Stimulated activated CD8-positive, alpha-beta memory T cell treated with anti-CD3 and anti-CD28 coated beads, Interleukin-7, amount 100 ng/mL, for 1 hour (primary cell): ENCODE measurements at places on chromosomes 1 and 21.

DNA sequence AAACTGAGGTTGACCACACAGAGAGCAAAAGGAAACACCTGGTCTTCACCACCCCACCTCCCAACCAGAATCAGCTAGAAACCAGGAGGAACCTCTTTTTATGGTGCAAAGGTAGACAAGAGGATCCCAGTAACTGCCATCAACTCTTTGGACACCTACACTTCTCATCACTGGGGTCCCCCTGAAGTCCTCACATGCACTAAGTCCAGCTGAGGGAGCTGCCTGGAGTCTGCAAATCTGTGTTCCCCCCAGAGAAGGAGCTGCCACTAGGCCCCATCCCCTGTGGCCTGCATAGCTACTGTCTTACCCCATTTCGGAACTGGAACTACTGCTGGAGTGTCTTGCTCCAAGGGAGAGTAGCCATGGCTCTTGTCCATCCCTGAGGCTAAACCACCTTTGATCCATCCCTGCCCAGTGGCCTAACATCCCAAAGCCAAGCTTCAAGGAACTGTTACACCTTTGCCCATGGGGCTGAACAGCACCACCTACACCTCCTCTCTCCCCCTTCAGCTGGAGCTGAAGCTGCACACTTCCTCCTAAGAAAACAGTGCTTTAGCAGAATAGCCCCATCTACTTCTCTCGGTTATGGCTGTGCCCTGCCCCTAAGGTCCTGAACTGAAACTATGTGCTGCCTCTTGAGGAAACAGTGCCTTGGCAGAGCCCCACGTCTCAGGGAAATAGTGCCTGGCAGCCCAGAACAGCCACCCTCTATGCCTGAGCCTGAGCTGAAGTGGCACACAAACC is 85.4 kb upstream of the CD53 start:
- no peak for DNase-seq

- no peak for DNase-seq
Measured at GRCh38 chr1:60279798-60280197, 206.2 kb upstream of the C1orf87 start.

GRCh38 chr1:26389604-26390247 is 17.2 kb upstream of the ZNF683 start:
- no peak for DNase-seq

DNA sequence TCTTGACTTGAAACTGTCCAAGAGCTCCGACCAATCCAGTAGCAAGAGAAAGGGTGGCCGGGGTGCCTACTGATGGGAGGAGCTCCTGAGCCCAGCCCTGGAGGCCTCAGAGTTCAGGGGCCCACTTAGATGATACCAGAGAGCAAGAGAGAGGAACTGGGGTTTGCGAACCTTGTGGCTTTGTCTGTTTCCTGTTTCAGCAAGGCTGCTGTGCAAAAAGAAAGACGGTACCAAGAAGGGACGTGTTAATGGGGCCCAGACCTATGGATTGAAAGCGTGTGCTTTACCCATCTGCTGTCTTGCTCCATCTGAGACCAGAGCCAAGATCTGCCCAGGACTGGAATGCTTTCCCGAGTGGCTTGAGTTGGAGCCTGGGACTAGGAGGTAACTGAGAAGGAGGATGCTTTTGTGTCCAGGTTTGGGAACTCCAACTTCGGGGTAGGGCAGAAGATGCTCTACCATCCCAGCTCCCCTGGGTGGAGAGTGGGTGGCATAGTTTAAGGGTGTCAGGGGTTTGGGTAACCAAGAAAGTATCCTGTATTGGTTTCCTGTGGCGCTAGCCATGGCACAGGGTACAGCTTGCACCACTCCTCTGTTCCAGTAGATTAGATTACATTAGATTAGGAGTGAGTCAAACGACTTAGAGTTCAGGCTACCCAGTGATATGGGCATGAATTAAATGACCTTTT is at the start of gene TRAF3IP3:
TSS of gene TRAF3IP3 (plus strand) at position 128 of the 689 bp plus-strand sequence. CDS start 3,987 bp downstream, outside the sequence.
- peak; percentile 34 for DNase-seq

GRCh38 chr1:180975551-180975950 is 47.1 kb downstream of the STX6 start:
- no peak for DNase-seq

DNA sequence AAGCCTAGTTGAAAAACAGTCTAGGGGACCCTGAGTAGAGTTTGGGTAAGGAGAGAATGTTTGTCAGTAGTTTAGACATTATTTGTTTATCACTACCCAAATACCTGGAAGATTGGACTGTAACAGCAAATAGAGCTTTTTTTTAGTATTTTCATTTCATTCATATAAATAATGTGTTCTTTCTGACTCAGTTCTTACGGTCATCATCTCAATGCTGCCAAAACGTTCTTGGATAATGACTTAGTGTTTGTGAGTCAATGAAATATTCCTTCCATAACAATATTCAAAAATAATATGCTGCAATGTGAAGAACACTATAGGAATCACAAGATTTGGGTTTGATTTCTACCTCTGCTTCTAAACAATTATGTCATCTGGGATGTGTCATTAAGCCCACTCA is 400.0 kb upstream of the PKN2 start:
- no peak for DNase-seq

DNA sequence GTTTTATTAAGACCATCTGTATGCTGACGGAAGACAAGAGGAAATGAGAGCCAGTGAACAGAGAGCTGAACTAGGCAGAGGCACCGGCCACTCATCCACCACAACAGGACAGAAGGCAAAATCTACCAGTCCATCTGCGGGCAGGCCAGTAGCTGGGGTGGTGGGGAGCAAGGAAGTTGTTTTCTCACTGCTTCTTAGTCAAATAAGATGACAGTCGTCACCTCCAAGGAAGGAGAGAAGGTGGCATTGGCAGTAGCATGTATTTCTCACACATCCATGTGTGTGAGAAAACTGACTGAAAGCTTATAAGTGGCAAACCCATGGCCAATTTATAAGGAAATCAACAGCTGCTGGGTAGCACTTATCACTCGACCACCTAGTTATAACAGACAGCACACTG is 8.2 kb downstream of the TTC13 start:
- DNase-seq: no peak

GRCh38 chr1:10407201-10407600 is 8.3 kb downstream of the PGD start:
- DNase-seq: no peak

- DNase-seq: no peak
Measured at GRCh38 chr1:31831397-31832378, 15.9 kb upstream of the SPOCD1 start.

GRCh38 chr1:184417916-184418315 is 31.1 kb downstream of the C1orf21 start:
- DNase-seq: no peak

GRCh38 chr1:174190691-174191199 is 31.4 kb downstream of the RABGAP1L start:
- DNase-seq: no peak

- DNase-seq: no peak
Measured at GRCh38 chr1:32539584-32540571, 651 bp downstream of the ZBTB8A start.

GRCh38 chr1:116934586-116935207 is 25.0 kb downstream of the PTGFRN start:
- no peak for DNase-seq

DNA sequence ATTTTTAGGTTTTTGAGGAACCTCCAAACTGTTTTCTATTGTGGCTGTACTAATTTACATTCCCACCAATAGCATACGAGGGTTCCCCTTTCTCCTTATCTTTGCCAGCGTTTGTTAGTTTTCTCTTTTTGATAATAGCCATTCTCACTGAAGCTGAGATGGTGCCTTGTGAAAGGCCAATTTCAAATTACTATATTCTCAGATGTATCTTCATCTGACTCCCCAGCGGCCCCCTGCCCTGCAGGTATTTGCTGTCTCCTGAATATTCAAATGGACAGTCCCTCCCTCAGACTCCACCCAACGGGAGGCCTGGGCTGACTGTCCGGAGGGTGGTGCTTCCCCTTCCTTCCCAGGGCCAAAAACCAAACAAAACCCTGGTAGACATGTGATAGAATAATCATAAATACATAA is 33.5 kb upstream of the TARBP1 start:
- no peak for DNase-seq

GRCh38 chr1:166838766-166839599 is at the start of gene POGK:
Gene POGK (plus strand): TSS chr1:166839475. CDS start chr1:166840957, 1,482 bp downstream.
- DNase-seq: peak; percentile 55

- no peak for DNase-seq
Measured at GRCh38 chr1:169368406-169368769, 393 bp downstream of the BLZF1 start.

DNA sequence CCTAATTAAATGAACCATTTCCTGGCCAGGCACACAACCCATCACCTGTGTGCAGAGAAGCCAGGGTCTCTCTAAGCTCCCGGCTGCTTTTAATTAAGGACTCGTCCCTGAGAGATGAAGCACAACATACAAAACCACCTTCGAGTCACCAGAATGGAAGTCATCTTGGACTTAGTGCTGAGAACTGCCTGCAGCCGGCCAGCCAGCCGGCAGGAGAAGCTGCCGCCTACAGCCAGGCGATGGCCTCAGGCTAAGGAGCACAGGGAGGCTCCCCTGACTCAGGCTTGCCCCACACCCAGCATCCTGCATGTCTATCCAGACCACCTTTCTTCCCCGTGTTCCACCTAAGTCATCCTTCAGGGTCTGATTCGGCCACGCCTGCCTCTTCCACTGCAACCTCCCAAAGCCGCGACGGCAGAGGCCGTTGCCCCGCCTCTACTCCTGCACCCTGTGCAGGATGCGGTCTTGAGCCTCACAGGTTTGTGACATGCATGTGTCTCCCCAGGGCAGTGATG is 83.6 kb downstream of the SLC66A1 start:
- no peak for DNase-seq

GRCh38 chr1:236484310-236484971 is 39.3 kb upstream of the LGALS8 start:
- DNase-seq: no peak

DNA sequence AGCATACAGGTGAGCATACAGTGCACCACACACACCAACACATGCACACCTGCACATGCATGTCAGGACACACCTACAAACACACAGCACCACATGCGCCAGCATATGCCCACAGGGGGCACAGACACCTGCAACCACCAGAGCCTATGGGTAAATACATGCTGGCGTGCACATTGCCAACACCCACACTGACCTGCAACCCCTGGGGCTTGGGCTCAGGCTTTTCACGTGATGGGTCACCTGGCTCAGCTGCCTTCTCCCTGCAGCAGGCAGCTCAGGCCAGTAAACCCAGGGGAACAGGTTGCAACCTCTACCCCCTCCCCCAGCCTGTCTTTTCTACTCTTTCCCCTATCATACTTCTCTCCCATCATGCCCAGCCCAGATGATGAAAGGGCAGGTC is 8.1 kb downstream of the CD247 start:
- no peak for DNase-seq

GRCh38 chr1:106063510-106063909 is 993.0 kb upstream of the PRMT6 start:
- no peak for DNase-seq

DNA sequence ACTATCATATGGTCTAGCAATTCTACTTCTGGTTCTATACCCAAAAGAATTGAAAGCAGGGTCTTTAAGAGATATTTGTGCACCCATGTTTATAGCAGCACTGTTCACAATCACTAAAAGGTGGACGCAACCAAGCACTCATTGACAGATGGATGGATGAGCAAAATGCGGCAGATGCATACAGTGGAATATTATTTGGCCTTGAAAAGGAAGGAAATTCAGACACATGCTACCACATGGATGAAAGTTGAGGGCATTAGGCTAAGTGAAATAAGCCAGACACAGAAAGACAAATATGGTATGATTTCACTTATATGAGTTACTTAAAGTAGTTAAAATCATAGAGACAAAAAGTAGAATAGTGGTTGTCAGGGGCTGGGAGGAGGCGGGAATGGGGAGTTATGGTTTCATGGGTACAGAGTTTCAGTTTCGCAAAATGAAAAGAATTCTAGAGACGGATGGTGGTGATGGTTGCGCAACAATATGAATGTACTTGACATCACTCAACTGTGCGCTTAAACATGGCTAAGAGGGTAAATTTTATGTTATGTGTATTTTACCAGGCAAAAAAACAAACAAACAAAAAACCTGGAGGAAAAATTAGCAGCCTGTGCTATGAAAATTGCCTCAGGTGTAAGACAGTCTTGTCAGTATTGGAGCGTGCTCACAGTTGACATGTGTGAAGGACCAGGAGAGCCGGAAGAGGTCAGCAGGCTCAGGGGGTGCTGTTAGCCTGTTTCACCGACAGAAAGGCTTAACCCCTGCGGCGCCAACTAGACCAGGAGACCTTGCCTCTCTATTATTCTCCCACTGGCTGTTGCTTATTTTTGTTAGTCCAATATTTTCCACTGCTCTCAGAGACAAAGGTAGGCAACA is 26.5 kb downstream of the CD247 start:
- no peak for DNase-seq

GRCh38 chr1:1349256-1350012 is at the start of gene DVL1:
Gene DVL1 (minus strand): TSS chr1:1349418. CDS start chr1:1349065, 353 bp downstream.
- DNase-seq: peak; percentile 41

DNA sequence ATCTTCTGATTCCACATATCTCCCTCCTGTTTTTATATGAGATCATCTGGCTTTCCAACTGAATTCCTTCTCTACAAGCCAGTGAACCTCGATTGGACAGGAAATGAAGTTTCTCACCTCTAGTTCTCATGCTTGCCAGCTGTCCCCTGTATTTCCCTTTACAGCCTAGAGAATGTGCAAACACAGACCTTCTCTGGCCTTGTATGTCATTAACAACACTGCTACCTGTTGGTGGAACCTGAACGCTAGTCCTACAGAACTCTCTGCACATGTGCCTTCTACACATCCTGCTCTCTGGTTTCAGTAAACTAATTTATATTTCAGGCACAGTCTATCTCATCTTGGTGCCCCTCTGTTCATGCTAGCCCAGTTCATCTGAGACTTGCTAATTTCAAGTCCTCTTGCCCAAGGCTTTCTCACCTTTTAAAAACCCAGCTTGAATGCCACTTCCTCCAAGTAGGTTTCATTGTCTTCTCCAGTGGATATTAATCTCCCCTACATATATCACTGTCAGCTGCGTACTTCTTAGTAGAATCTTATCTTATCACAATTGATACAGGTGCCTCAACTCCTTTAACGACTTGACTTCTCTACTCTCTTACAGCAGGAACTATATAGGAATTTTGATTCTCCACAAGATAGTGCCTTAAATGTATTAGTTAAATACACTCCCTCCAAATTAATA is 549.9 kb downstream of the PLPP3 start:
- no peak for DNase-seq

DNA sequence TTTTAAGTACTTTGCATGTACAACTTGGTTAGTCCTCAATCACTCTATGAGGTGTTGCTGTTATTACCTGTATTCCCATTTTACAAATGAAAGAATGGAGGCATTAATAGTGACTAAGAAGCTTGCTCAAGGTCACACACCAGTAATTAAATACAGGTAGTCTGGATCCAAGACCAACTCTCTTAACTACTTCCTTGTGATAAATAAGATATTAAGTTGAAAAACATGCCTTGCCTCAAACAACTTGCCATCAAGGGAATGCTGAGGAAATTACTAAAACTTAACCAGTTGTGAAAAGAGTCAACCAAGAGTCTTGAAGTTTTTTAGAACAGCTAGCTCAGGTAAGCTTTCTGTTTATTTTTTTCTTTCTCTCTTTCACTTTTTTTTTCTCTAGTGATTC is 21.0 kb upstream of the LAMC1 start:
- no peak for DNase-seq

DNA sequence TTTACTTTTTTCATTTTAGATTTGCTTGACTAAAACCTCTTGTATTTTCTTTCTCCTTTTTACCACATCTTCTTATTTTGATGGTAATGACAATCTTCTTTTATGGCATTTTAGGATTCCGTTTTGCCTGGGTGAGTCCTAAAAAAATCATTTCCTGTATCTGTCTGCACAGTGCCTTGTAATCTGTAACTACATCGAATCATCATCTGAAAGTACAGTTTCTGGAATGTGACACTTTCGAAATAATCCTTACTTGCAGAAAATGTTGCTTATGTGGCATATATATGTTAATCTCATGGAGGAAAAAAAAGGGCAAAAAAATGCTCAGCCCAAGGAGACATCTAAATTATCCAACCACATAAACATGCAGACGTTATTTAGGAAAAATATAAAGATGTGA is 29.0 kb downstream of the GREM2 start:
- no peak for DNase-seq
